Dorsolateral prefrontal cortex (tissue), 122 donors: ENCODE measurements at places on chromosomes 6 and 20.

DNA sequence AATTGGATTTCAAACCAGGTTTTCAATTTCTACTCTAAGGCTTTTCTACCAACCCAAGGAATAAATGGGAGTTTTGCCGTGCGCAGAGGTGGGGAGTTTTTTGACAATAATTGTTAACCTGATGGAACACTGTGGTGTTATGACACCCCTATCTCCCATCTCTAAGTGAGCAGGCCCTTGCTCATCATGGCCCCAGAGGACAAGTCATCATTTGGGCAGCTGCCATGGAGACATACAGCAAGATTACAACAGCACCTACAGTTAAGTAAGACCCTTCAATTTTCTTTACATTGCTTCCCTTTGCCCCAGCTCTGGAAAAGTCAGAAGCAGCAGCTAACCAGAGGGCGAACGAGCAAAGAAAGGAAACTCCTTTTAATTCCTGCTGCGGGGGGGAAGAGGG is 54.3 kb downstream of the ADGRF5 start:
- DNase-seq: no peak

- no peak for DNase-seq
Measured at GRCh38 chr20:51195419-51195901, 172.6 kb upstream of the KCNG1 start.

DNA sequence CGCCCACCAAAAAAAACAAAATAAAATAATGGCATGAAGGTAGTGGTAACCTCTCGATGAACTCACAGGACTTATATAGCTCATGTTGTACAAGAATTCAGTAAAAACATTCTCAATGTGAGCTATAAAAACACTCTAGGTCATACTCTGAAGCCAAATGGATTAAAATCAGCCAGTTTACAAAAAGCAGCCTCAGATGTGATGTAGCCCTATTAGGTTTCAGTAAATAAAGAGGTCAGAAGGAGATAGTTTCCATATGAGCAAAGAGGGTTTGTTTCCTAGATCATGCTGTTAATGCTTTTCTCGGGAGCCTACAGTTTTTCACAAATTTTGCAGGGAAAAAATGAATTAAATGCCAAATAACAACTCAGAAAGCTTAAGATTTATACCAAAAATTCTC is 319.5 kb upstream of the HSF2 start:
- no peak for DNase-seq

GRCh38 chr20:25042531-25043498 is 15.1 kb downstream of the ACSS1 start:
- peak; percentile 46 for DNase-seq

DNA sequence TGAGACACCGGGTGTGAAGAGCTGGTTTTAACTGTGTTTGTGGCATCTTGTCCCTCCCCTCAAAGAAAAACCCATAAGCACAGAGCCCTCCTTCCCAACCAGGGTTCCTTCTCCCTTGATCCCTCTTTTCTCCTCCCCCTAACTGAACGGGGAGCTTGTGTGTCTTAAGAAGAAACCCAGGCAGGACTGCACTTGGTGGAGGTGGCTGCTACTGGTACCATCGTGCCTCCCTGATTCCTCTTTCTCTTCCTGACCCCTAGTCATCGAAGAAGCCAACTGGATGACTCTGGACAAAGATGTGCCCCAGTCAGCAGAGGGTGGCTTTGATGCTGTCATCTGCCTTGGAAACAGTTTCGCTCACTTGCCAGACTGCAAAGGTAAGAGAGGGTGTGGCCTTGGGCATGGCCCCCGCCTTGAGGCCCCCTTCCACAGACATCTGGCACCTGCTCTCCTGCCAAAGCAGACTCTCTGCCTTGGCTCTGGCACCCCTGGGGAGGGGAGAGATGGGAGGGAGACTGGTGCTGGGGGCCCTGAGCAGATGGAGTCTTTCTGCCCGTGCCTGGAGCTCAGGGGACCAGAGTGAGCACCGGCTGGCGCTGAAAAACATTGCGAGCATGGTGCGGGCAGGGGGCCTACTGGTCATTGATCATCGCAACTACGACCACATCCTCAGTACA is 2.1 kb downstream of the GNMT start:
- no peak for DNase-seq

GRCh38 chr6:88141561-88142296 is 24.4 kb downstream of the CNR1 start:
- DNase-seq: no peak

DNA sequence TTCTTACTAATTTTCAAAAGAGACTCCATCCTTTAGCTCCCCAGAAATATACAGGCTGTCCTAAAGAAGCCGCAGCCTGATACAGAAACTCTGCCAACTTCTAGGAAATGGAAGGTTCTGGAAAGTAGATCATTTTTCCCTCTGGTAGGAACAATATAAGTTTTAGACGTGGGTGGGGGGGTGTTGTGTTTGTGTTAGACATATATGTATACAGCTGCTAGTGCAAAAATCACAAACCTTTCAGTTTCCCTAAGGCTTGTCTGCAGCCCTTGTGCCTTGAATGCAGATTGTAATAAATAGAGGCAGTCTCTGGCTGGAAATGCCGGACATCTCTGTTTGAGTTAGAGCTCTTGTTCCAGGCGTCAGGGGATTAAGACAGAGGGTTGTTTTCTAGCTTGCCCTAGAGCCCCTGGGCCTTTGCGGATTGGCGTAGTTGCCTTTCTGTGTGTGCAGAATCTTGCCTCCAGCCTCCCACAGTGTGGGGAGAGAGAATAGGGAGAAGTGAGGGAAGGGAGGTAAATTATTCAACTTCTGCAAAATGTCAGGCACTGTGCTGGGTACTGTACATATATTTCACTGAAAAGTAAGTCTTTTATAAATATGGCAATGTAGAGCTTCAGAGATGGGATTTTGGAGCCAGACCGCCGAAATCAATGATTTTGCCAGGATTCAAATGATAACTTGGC is 269.7 kb downstream of the PRL start:
- no peak for DNase-seq

GRCh38 chr6:109687271-109687761 is 3.7 kb downstream of the AK9 start:
- DNase-seq: no peak

- DNase-seq: no peak
Measured at GRCh38 chr6:38566295-38567030, 73.3 kb downstream of the BTBD9 start.

DNA sequence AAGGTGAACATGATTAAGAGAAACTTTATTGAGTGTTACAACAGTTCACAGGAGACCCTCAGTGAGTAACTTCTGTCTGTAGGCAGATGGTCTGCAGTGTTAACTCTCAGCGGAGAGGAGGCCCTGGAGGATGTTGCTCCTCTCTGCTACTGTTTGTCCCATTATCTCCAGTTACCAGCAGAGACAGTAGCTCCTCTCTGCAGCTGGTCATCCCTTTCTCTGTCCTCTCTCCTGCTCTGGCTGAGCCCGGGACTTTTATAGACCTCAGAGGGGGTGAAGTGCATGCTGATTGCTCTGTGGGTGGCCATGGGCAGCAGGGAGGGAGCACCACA is 5.7 kb downstream of the GTSF1L start:
- DNase-seq: no peak

GRCh38 chr6:148990403-148990802 is 243.6 kb downstream of the UST start:
- DNase-seq: no peak

GRCh38 chr20:20130399-20130798 is 78.1 kb downstream of the CFAP61 start:
- no peak for DNase-seq

- no peak for DNase-seq
Measured at GRCh38 chr20:54083459-54083858, 13.1 kb upstream of the BCAS1 start.

DNA sequence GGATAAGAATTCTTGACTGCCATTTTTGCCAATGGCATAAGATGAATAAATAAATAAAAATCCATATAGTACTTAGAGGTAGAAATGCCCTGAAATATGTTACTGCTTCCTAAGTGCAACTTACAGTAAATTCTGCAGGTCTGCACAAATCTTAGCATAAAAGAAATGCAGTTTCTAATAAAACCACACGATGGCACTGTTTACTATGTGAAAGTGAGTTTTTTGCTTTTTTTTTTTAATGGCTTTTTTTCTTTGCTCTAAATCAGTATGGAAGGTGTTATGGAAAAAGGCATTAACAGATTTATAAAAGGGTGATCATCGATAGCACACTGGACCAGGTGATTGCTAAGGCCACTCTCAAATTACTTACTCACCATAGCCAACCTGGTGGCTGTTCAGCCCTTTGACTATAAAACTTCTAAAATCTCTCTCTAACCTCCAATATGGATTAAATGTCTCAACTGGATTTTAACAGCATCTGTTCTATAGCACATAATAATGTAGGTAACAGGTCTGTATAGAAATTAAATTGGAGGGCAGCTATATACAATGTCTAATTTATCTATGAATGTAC is 45.8 kb downstream of the AHI1 start:
- no peak for DNase-seq

- no peak for DNase-seq
Measured at GRCh38 chr6:144343701-144344428, 58.7 kb downstream of the UTRN start.
